ENCODE measurements at places on chromosomes 2 and 18.

GRCh38 chr2:96962567-96963203, 23.7 kb downstream of the FAM178B start:
- peak; percentile 77 for DNase-seq

- DNase-seq, result no peak
These were observed 21.6 kb downstream of the CIB4 start for GRCh38 chr2:26619521-26619951.

DNA sequence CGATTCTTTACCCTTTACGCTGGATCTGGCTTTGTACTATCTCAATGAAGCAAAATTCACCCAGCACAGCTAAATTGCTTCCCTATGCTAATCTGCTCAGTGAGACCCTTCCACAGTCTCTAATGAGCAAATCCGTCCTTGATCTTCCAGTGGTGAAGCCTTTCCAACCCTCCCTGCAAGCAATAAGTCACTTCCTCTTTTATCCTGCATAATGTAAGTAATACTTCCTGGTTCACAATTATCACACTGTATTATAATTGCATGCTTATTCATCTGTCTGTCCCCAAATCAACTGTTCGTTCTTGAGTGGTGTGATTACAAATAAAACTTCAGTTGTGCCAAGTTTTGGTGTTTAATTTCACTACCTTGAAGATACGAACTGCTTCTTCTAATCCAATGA, 404.0 kb downstream of the ADCYAP1 start:
- no peak for DNase-seq

DNA sequence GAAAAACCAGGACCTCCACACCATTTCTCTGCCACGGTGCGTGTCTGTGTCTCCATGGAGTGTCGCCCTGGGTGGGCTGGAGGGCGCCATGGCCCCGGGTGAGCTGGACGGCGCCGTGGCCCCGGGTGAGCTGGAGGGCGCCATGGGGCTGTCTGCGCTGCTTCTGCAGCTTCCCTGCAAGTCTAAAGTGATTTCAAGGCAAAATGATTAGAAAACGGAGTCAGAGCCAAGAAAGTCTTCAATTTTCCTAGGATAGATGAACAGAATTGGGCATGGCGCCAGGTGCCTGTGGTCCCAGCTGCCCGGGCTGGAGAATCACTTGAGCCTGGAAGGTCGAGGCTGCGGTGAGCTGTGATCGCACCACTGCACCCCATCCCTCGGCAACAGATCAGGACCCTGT, 27.7 kb upstream of the NFATC1 start:
- DNase-seq, result no peak

- DNase-seq, result no peak
These were observed 216.3 kb upstream of the SMAD7 start for GRCh38 chr18:49167084-49167483.

DNA sequence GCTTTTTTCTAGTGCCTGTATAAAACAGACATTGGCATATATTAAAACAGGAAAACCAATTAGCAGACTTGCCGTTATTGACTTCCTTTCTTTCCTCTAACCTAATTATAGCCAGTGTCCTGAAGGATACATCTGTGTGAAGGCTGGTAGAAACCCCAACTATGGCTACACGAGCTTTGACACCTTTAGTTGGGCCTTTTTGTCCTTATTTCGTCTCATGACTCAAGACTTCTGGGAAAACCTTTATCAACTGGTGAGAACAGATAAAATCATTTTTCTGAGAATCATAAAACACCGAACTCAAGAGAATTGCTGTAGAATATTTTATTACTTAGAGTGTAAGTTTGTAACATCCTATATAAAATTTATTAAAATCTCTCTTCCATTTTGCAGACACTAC, 74.3 kb downstream of the SCN2A start:
- DNase-seq, result no peak

DNA sequence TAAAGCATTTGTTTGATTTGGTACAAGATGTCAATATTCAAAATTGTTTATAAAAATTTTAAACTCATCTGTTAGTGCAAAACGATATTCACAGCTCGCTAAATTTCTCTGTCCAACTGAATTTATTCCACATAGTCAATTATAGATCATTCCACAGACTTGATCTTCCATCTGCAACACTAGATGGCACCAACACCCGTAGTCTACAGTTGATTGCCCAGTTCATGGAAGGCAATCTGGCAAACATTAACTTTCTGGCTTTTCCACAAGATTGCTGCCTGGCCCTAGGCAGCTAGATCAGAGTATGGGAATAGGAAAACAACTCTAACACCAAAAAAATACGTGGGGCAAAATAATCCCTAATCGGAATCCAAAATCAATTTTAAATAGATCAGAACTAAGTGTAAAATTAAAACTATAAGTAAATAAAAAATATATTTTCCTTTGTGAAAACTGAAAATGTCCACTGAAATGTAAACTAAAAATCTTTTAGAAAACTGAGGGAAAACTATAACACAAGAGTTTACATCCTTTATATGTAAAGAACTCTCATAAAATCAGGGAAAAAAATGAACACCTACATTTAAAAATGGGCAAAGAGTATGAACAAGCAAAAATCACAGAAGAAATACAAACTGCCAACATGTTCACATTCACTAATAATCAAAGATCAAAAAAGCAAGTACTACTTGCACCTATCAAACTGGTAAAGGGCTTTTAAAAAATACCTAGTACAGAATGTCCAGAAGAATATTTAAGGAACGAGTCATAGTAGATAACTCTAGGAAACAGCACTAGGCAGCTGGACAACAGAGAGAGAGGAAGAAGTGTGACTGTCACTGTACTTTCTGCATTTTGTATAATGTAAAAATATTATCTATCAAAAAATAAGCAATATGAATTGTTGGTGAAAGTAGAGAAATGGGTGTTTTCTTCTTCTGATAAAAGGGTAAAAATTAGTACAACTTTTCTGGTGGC, 35.0 kb downstream of the RTN4 start:
- DNase-seq, result peak; percentile 38

- DNase-seq, result no peak
These were observed 13.5 kb upstream of the SALL3 start for GRCh38 chr18:78965917-78966792.

DNA sequence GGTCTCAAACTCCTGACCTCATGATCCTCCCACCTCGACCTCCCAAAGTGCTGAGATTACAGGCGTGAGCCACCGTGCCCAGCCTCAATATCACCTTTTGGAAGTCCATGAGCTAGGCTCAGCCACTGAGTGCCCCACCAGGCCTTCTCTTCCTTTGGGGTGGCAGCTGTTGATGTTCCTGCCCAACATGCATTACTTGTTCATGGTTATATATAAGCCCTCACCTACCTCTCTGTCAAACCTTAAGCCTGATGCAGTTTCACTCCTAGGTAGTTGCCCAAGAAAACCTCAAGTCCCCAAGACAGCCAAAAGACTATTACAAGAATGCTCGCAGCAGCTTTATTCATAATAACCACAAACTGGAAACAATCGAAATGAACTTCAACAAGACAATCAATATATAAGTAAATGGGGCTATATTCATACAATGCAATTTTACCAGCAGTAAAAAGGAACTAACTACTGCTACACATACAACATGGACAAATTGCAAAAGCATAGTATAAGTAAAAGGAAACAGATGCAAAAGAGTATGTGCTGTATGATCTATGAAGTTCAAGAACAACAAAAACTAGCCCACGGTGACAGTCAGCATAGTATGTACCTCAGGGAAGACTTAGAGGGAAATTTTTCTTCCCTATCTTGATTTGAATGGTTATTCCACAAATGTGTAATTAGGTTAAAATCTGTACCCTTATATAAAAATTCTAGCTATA, 59.6 kb upstream of the REL start:
- no peak for DNase-seq

DNA sequence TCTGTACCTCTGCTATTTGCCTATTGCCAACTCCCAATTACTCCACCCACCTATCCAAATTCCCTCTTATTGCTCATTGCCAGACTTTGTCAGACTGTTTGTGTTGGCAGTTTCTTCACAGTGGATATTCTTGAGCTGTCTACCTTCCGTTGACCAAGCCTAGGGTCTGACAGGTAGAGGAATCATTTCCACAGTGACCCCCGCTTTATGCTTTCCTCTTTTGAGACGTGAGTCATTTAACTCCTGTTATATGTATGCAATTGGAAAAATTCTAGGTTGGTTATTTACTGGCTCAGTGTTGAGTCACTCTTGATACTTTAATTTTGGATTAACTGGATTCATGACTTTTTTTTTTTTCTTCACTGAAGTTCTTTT, 187.7 kb downstream of the IRS1 start:
- no peak for DNase-seq

- no peak for DNase-seq
These were observed 159.9 kb downstream of the ZNF521 start for GRCh38 chr18:25192065-25192464.

- DNase-seq, result peak; percentile 22
These were observed 325.4 kb upstream of the FIGN start for GRCh38 chr2:164061129-164061746.

GRCh38 chr2:235446082-235446481, 47.8 kb upstream of the AGAP1 start:
- no peak for DNase-seq

DNA sequence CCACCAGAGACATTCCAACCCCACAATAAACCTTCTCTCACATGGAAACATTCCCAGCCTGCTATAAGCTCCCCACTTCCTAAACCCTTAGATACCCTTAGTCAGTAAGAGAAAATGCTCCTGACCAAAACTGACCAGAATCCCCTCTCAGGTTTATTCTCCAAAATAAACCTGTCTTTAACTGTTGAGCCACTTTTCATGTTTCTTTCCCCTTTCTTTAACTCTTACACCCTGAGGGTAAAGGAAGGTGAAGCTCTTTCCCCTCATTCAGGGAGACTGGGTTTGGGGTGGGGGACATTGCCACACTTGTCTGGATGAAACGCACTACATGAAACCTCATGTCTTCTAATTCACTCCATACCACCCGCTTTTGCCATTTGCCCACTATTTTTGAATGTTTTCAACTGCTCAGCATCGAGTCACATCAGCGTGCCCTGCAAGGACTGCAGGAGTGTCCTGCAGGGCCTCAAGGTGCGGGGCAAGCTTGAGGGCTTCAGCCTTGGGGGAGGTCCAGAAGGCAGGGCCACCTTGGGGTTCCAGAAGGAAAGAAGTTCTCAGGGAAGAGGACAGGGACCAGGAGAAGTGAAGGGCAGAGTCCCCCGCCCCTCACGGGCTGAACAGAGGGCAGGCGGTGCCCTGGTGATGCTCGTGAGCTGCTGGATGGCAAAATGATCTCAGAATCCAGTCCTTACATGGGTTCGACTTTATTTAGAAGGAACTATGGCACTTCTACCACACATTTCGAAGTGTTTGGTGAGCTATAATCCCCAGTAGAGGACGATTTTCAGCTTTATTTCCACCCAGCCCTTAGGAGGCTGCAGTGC, 4.2 kb upstream of the SP140L start:
- DNase-seq, result no peak

DNA sequence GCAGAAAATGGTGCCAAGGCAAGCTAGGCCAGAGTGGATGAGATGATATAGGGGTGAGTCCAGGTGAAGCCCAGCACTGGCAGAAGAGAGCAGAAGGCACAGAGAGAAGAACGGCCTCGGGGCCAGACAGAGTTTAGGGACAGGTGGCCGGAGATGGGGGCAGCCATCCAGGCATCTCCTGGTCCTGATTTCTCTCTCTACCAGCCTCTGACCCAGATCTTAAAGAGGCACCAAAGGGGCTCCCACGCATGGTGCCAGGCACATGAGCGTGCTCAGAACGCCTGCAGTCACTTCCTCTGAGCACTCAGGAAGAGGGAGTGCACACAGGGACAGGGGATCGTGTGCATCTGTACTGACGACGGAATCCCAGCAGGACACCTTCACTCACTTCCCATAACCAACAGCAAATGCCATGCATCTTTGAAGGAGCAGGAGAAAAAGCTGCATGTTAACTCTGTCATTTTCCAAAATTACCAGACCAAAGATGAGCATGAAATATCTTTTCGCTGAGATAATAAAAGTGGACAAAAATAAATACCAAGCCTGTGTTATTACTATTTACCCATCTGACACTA, 427.8 kb upstream of the MYT1L start:
- no peak for DNase-seq

GRCh38 chr2:112482309-112483041, 519 bp downstream of the TTL start:
- peak; percentile 35 for DNase-seq

- DNase-seq, result no peak
These were observed 41.3 kb upstream of the ASB18 start for GRCh38 chr2:236305531-236305930.

DNA sequence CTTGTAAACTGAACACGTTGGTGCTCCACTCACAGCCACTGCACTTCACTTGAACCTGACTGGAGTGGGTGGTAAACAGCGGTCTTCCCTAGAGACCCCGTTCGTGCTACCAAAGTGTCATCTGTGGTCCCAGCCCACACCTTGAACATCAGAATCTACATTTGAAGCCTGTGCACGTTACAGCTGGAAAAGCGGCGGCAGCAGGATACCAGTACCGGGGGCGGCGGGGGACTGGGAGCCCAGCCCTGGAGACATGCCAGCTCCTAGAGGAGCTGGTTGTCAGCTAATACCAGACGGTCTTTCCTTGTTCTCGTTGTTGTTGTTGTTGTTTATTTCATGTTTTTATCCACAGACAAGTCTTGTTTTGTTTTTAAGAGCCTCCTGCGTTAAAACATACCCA, 156.7 kb downstream of the WDSUB1 start:
- DNase-seq, result no peak

- DNase-seq, result no peak
These were observed 65.6 kb downstream of the CYB5A start for GRCh38 chr18:74226156-74226555.

- DNase-seq, result peak; percentile 89
These were observed 485 bp upstream of the GALNT3 start for GRCh38 chr2:165794536-165794928.

DNA sequence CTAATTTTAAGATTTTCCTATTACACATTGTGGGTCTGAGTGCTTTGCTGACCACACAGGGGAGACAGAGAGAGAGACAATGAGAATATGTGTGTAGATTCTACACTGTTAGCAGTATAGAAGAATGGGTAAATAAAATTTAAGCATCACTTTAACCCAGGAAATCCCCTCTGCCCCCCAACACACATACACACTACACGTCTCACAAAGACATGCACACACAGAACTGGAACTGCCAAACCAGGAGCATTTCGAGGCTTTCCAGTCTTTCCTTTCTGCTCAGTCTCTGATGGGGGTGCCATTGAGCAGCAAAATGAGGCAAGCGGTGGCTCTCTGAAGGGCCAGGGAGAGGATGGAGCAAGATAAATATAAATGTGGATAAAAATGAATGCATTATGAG, 2.5 kb downstream of the MERTK start:
- DNase-seq, result peak; percentile 39

DNA sequence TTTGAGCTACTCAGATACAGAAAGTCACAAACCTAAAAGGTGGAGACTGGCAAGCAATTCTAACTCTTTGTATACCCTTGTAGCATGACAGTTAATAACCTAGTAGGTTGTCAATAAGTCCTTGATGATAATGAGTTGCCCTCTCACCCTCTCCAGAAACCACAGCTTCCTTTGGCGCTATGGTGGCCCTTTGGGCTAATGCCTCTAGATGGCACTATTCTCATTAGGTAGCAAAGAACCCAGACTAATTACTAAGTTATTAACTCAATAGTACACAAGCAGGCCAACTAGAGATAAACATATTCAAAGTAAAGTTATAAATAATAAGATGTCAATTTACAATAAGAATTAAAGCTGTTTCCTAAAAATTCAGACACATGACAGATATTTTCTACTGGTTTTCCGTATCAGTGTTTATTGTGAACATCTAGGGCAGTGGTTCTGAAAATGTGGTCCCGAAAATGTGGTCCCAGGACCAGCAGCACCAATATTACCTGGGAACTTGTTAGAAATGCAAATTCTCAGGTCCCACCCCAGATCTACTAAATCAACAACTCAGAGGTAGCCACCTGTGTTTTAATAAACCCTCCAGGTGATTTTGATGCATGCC, 41.1 kb downstream of the LDAH start:
- peak; percentile 39 for DNase-seq
